ENCODE measurements at places on chromosomes 1 and 21.

GRCh38 chr1:17553975-17554700 is 14.6 kb downstream of the ARHGEF10L start:
- DNase-seq: no peak

DNA sequence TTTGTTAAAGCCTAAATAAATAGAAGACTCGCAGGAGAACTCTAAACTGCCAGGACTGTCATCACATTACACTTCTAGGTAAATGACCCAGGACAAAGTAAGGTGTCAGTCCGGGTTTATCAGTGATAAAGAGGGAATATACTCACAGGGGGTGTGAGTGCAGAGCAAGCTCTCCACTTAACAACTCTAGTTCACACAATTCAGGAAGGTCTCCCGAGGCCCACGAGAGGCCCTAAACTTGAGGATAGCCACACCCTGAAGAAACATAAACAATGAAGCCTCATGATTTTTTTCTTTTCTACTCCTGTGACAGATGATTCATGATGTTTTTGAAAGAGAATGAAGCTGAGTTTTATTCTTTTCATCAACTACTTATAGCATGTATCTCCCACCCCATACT is 65.6 kb upstream of the EXO1 start:
- no peak for DNase-seq

- no peak for DNase-seq
These were observed 6.2 kb downstream of the RNPEP start for GRCh38 chr1:201988601-201989000.

- no peak for DNase-seq
These were observed 193.3 kb downstream of the AJAP1 start for GRCh38 chr1:4847711-4848110.

DNA sequence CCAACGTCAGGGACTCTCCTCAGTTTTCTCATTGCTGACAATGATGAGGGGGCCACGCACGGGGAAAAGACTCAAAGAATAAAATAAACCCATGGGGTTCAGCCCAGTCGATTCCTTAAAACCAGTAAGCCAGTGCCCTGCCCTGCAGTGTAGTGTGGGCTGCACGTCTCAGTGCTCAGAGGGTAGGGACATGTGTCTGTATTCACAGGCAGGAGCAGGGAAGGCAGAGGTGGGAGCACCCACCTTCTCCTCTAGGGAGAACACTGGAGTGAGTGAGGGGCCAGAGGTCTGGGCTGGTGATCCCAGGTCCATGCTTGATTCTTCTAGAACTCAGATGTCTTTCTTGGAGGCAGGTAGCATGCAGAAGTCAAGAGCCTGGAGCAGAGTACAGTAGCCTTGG is 303.6 kb downstream of the MATN1 start:
- DNase-seq: no peak
